ENCODE measurements at places on chromosomes 11 and 22.

DNA sequence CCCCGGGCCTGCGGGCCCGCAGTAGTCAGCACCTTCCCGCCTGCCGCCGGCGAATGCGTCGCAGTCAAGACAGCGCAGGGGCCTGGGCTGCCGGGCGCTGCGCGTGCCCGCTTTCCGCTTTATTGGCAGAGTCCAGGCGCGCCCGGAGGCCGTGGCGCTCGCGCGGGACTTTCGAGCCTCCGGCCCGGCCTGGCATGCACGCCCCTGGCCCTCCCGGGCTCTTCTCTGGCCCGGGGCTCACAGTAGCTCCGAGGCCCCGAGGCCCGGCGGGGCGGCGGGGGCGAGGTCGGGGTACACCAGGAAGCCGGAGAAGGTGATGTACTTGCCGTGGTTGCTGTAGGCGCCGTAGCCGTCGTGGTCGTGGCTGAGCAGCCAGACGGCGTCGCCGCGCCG lies 3.1 kb downstream of the FAM180B start:
- no peak for DNase-seq

DNA sequence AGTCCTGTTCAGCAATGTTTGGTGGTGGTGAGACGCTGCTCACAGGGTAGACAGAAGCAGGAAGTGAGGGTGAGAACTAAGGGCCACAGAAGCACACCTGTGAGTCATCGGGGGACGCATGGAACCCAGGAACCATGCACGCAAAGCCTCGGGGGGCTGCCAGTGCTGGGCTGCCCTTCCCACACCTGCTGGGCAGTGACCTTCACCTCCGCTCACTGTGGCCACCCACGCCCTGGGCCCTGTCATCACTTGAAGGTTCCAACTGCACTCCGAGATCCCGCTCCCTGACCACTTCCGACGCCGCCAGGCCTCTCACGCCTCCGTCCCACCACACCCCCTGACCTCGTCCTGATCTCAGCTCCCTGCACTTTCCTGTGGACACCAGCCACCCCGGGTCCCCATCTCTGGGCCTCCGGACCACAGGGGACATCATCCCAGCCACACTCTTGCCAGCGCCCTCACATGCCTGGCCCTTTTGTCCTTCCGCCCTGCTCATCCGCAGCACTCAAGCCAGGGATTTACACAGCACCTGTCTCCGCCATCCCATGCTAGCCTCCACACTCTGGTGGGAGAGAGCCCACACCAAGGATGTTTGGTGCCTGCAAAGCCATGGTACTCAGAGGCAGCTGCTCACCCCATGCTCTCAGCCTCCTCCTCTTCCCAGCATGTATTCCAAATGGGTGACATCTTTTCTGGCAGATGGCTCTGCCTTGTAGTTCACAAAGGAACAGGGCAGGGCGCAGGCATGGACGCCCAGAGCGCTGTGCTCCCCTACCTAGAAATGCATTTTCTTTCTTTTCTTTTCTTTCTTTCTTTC lies 23.1 kb upstream of the ATXN10 start:
- no peak for DNase-seq

- no peak for DNase-seq
Observed at GRCh38 chr11:104522650-104523049, 358.7 kb upstream of the PDGFD start.

- no peak for DNase-seq
Observed at GRCh38 chr11:94926698-94927237, 46.6 kb downstream of the CWC15 start.

GRCh38 chr11:115463606-115464005 lies 40.6 kb downstream of the CADM1 start:
- no peak for DNase-seq

DNA sequence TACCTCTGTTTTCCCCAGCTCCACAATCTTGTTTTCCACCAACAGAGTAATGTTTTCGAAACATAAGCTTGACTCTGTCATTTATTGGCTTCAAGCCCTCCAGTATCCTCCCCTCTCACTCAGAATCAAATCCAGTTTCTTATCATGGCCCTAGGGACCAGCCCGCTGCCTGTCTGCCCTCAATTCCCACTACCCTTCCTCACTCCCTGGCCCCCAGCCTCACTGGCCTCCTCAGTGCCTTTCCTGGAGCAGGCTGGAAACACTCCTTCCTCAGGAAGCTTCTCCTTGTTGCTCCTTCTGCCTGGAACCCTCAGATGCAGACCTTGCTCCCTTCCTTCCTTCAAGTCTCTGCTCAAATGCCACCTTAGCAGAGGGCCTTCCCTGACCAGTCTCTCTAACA lies 3.9 kb downstream of the POLD4 start:
- DNase-seq, result no peak

DNA sequence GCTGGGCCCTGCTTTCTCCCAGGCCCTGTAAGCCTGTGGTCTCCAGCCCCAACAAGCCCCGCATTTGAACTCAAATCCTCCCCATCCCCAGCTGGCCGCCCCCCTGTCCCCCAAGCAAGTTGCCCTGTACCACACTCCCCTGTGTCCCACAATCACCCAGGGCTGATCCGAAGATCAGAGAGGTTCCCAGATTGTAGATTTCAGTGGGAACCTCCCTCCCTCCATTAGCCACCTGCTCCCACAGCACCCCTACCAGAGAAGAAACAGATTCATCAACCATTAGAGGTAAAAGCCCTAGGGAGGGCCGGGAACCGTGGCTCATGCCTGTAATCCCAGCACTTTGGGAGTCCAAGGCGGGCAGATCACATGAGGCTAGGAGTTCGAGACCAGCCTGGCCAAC lies 107.5 kb downstream of the FEZ1 start:
- no peak for DNase-seq

DNA sequence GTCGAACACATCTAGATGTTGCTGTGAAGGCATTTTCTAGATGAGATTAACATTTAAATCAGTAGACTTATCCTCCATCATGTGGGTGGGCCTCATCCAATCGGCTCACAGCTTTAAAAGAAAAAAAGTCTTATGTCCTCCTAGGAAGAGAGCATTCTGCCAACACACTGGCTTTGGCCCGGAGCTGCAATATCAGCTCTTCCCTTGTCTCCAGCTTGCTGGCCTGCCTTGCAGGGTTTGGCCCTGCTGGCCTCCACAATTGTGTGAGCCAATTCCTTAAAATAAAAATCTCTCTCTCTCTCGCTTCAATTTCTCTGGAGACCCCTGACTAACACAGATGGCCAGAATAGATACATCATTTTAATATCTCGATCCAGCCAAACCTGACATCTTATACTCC lies 13.1 kb upstream of the ABCC8 start:
- no peak for DNase-seq

DNA sequence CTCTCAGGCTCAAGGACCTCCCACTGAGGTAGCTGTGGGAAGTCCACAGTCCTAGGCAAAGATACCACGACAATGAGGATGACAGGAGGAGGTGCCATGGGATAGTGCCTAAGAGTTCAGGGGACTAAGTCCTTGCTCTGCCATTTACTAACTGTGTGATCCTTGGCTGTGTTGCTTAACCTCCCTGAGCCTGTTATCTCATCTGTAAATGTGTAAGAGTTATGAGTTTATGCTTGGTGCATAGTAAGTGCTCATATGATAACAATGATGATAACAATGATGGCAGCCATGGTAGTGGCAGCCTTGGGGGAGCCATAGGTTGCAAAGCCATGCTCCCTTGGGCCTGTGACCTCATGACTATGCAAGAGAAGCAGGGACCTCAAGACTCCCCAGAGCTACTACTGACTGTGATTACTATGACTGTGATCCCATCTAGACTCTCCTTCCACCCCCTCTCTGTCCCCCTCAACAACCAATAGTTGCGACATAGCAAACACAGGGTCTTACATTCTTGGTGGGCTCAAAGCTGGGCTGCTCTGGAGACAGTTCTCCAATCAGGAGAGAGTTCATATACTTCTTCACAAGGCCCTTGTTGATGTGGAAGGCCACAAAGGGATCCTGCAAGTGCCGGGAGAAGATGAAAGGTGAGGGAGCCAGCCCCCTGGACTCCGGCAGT lies 3.9 kb downstream of the FADS1 start:
- DNase-seq, result no peak

- DNase-seq, result peak; percentile 49
Observed at GRCh38 chr11:18229501-18229900, 7.1 kb downstream of the SAA4 start.

DNA sequence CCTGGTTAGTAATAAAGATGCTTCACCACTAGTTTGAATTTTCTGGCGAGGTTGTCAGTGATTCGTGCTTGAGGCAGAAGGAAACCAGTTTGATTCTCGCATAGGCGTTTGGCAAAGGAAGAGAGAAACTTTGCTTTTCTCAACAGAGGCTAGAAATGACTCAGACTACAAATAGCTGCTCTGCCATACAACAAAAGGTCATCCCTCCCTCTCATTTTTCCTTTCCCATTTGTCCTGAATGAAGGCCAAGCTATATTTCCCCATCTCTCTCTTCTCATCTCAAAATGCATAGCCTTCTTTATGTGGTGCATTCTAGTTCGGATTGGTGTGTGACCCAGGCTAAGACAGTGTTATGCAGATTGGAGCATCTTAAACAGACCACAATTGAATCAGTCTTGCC lies 741.4 kb downstream of the NTM start:
- DNase-seq, result no peak

- DNase-seq, result no peak
Observed at GRCh38 chr11:36016263-36016662, 72.4 kb downstream of the LDLRAD3 start.

GRCh38 chr11:117819096-117820040 lies 5.2 kb downstream of the FXYD2 start:
- no peak for DNase-seq

DNA sequence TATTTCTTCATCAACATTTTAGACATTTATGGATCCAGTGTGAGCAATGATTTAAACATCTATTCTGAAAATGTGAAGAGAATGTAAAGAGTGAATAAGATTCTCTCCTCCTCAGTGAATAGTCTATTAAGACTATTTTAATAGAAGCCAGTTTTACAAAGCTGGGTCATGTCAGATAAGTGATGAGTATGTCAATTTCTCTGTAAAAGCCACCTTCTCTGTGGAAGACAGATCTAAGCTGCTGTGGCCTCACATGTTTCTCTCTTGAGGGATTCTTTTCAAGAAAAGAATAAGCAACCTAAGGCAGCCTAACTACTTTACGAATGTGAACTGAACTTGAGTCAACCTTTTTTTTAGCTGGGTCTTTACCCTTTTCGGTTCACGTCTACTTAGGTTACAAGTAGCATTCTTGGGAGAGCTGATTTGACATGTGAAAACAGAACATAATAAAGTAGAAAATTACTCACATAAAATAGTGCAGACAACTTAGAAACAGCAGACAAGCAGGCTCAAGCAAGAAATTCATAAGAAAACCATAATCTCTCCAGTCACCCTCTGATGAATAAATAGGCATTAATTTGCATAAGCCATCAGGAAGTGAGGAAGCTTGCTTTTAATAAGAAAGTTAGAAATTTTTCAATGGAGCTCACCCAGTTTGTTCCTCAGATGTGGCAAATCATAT lies 9.9 kb downstream of the CTSC start:
- DNase-seq, result no peak

- no peak for DNase-seq
Observed at GRCh38 chr11:11458001-11458400, 105.0 kb upstream of the CSNK2A3 start.

- DNase-seq, result no peak
Observed at GRCh38 chr11:110125632-110126031, 32.4 kb downstream of the ZC3H12C start.

- DNase-seq, result no peak
Observed at GRCh38 chr22:28379951-28380350, 299.7 kb downstream of the TTC28 start.

DNA sequence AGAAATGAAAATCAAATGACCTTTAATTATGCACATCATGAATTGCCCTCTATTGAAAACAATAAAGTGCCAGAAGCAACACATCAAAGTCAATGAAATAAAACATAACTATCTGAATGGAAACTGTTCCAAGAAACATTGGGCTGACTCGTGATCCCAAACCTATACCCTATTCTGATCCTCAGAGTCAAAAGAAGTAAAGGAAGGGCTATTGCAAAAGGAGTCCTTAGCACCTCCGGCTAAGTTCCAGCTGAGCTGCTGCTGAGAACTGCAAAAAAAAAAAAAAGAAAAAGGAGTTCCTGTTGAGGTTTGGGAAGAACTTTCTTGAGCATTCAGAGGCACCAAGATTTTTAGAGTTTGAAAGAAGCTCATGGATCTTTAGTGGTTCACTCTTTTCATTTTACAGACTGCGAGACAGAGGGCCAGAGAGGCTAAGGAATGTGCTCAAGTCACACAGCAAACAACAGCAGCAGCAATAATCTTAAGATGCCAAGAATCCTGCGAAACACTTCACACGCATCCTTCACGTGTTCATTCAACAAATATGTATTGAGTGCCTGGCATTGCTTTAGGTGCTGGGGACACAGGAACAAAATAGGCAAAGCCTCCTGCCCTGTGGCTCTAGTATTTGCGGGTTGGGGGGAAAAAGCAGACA lies 841 bp upstream of the TMPRSS13 start:
- no peak for DNase-seq

DNA sequence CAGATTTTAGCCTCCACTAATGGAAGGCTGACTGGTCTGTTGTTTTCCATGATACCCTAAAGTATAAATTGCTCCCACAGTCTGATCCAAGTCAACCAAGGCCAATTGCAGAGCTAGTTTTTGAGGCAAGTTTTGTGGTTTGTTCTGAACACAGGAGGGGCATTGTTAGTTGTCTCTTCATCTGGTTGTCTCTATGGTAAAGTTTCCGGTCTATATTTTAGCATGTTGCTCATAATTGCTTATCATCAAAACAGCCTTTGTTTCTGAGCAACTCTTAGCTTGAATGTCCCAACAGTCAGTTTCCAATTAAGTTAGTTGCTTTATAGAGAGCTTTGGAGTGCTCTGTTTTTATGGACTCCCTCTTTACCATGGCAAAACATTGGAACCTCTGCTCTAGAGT lies 217.6 kb upstream of the CARD18 start:
- DNase-seq, result no peak

DNA sequence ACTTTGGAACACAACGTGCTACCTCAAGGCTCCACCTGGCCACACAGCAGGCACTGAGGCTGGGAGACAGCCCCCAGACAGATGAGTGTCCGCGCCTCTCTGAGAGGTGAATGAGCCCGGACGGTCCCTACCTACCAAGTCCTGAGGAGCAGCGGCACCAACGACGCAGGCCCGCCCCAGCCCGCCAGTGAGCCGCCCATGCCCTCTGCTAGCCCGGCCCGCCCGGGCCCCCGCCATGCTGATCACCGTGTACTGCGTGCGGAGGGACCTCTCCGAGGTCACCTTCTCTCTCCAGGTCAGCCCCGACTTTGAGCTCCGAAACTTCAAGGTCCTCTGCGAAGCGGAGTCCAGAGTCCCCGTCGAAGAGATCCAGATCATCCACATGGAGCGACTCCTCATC lies at the start of gene DDI1:
Gene DDI1 (plus strand): TSS at position 53 of the 400 bp plus-strand sequence. CDS start 183 bp downstream, at position 236.
- no peak for DNase-seq

DNA sequence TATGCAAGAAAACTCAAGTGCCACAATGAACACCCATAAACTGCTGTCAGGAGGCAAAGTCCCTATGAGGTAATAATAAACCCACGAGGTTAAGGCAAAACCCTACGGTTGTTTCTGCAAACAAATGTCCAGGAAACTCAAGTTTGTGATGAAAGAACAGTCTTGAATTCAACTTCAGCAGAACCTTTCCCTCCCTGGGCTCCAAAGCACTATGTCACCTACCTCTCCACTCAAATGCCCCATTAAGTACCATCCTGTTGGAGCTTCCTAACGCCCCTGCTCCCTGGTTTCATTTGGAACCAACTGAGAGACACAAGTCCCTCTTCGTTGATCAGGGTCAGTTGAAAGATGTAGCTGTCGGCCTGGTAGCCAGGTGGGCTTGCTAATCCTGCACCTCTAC lies 2.6 kb upstream of the C11orf91 start:
- no peak for DNase-seq
